ENCODE measurements at places on chromosomes 12 and 14.

- DNase-seq, result no peak
Observed at GRCh38 chr12:6312529-6313325, 2.2 kb downstream of the PLEKHG6 start.

DNA sequence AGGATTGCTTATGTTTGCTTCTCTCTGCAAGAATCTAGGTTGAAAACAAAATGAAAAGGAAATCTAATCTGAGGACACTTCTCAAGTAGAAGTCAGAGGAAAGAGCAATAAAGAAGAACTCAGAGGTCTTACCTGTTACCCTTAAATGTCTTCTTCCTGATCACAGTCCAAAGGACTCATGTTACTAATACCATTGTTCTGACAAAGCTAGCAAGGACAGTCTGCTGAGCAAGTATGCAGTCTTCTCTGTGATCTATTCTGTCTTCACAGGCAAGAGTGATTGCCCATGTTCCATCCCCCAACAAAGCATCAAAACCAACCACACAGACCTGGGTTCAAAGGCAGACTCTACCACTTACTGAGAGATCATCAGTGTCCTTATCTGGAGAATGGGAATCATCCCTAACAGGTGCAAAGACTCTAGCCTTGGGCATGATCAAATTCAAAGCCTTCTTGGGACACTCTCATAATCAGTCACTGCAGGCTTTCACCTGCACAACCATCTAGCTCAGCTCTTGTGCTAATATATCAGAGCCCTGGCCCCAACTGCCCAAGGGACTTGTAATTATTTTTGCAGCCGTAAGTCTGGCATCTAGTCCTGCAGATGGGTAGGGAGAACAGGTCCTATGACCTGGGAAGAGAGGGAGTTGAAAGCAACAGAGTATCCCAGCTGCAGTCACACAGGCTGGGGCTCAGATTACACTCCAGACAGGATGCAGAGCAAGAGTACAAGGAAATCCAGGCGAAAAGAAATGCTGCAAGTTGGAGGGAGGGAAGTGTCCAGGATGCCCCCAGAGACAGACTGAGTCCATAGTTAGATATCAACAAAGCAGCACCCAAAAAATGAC lies 97.9 kb upstream of the NUDT4 start:
- no peak for DNase-seq

GRCh38 chr14:94081386-94081820 lies 293 bp downstream of the IFI27L1 start:
- no peak for DNase-seq

- no peak for DNase-seq
Observed at GRCh38 chr14:72610831-72611200, 283.1 kb downstream of the DPF3 start.

DNA sequence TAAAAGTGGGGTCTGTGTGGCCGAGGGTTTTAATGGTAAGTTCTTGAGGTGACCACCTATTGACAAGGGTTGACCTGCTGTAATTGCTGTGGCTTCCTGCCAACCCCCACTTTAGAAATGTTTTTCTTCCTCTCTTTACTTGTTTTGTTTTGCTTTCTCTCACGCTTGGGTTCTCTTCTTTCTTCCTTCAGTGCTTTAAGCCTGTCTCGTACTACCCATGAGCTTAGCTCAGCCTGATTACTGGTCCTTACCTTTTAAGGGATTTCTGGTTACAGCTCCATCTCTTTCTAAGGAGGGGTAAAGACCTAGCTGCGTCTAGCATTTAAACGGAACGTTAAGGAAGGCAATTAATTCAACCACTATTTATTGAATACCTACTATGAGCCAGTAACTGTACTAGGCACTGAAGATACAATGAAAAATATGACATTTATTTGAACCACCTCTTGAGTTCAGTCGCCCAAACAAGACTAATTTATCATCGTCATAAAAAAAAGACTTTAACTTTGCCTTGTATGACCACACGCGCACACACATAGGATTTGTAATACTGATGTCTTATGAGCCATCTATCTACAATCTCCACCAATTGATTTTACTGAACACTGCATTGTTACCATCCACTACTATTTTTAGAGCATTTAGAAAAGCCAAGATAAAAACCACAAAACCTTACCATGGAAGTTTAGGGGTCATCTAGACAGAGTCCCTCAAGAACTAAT lies 888 bp upstream of the PPP1R12A start:
- no peak for DNase-seq

DNA sequence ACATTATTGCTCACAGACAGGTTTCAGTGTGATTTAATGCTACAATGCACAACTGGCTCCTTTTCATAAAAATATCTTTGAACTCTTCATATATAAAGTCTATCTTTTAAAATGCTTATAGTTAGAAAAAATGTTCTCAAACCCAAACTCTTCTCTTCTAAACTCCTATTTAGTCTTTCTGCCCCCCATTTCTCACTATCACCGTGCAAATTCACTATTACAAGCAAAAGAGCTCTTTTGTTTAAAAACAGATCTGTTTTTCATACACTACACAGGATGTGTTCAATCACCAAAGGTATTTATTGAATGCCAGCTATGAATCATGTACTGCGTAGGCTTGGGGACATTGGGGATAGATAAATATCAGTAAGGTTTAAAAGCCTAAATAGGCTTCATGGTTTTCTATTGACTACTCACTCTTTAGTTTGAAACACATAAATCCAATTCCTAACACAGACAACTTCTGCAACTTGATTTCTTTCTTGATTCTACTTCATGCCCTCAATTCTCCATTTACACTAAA lies 692.3 kb downstream of the C12orf50 start:
- no peak for DNase-seq

DNA sequence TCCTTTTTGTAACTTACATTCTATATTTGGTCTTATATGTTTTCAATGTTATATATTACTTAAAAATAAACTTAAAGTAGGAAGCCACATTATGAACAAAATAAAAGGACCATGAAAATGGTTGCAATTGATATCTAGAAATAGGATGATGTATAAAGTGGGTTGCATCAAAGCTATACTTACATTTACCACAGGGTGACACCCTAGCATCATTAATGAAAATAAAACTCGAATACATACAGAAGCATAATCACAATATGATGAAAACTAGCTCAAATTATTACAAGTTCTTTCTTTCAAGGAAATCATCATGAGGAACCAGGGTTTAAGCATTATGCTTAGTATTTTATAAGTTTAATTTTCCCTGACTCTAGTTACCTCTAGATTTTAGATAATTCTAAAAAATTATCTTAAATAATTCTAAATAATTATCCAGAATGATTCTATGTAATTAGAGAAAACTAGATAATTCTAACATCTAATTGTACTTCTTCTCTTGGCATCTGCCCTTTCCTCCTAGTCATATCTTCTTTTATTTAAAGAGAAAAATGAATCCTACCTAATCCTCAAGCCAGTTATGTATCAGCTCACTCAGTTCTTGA lies 31.2 kb downstream of the TAS2R7 start:
- DNase-seq, result peak; percentile 26

GRCh38 chr14:87696485-87696884 lies 296.5 kb downstream of the GALC start:
- DNase-seq, result no peak

- no peak for DNase-seq
Observed at GRCh38 chr12:51788876-51789275, 59.6 kb downstream of the FIGNL2 start.

GRCh38 chr14:28704153-28704552 lies 62.4 kb upstream of the FOXG1 start:
- DNase-seq, result no peak

GRCh38 chr12:57159311-57159710 lies 11.9 kb upstream of the LRP1-AS start:
- DNase-seq, result no peak

GRCh38 chr12:90991952-90992465 lies 12.8 kb downstream of the EPYC start:
- no peak for DNase-seq

DNA sequence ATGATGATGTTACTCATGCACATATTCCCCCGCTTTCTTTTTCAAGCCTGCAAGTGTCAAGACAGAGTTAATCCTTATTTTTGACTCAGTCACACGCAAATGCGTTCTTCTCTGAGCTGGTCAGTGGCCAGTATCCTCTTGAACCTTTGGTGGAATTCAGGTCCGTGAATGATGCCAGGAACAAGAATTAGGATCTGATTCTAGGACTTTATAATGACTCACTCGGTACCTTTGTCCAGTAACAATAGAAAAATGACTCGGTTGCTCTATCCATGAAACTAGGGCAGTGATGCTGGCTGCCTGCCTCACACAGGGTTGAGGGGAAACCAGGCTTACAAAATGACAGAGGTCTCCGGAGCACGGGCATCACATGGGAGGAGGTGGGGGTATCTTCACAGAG lies 185.8 kb upstream of the NUDT4 start:
- no peak for DNase-seq

DNA sequence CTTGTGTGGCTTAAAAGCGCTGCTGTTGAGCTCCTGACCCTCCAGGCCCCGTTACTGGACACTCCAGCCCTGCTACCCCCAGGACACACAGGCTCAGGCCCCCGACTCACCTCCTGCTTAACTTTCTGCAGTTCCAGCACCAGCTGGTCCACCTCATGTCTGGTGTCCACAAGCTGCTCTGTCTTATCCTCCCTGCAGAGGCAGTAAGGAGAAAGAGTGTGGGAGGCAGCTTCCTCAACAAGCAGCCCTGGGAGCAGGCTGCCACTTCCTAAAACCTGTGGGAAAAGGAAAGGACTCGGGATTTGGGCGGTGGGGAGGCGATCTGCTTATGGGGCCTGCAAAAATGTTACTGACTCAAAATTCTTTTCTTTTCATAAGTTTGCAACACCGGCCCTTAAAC lies 79.2 kb downstream of the CCDC88C start:
- DNase-seq, result no peak

All from memory B cell (primary cell).